Tibial artery (tissue), 4 donors: ENCODE measurements at places on chromosomes 1 and 21.

DNA sequence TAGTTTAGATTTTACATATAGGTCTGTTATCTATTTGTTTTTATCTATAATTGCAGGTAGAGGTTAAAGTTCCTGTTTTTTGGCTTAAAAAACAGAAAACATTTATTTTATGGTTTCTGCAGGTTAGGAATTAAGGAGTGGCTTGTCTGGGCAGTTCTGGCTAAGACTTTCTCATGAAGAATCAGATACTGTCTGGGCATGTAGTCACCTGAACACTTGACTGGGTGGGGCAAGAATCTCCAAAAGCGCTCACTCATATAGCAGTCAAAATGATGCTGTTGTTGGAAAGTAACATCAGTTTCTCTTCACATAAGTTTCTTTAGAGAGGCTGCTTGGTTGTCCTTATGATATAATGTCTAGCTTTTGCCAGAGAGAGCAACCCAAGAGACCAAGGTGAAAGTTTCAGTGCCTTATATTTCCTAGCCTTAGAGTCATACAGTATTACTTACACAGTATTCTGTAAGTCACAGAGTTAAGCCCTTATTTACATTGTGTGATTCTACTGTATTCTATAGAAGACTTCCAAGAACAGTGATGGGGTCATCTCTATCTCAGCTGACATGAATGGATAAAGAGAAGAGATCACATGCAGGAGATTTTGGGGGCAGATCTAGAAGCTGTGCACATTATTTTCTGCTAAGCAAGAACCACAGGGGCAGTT, 125.4 kb upstream of the GPR52 start:
- DNase-seq, result no peak

GRCh38 chr1:59013276-59013927, 229.6 kb upstream of the JUN start:
- DNase-seq, result peak; percentile 49

GRCh38 chr1:93907718-93908117, 1.5 kb downstream of the GCLM start:
- DNase-seq, result no peak

DNA sequence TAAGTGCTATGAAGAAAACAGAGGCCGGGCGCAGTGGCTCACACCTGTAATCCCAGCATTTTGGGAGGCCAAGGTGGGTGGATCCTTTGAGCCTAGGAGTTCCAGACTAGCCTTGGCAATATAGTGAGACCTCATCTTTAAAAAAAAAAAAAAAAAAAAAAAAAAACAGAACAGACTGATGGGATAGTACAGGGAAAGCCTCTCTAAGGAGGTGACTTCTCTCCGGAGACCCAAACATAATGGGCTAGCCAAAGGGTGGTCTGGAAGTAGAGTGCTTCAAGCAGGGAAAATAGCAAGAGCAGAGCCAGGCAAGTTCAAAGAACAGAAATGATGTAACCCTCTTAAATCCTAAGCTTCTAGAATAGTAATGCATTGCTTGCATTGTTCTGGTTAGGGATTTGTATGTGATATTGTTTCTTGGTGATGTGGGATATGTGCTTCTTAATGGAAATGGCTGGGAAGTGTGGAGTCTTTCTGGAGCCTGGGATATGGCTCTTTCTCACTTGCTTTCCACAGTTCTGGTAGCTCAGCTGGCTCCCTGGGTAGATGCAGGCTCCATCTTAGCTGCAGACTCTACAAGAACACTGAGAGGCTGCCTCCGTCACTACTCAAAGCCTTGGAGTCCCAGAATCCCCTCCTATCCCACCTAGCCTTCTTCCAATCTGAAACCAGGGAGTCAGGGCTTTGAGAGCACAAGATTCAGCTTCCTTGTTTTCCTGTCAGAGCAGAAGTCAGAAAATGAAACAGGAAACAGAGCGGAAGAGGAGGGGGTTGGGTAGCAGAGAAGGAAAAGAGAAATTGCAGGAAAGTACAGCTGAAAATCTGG, 1.9 kb upstream of the PIGV start:
- DNase-seq, result no peak

GRCh38 chr1:64847666-64848065, 102.8 kb downstream of the RAVER2 start:
- DNase-seq, result no peak

GRCh38 chr1:156756355-156756754, 4.9 kb upstream of the HDGF start:
- DNase-seq, result no peak

- DNase-seq, result no peak
Observed at GRCh38 chr1:201983380-201983805, 945 bp downstream of the RNPEP start.

GRCh38 chr1:202944438-202944921, 13.6 kb downstream of the ADIPOR1 start:
- DNase-seq, result no peak
